Urinary bladder (tissue), 4 donors: ENCODE measurements at places on chromosomes 6 and 20.

DNA sequence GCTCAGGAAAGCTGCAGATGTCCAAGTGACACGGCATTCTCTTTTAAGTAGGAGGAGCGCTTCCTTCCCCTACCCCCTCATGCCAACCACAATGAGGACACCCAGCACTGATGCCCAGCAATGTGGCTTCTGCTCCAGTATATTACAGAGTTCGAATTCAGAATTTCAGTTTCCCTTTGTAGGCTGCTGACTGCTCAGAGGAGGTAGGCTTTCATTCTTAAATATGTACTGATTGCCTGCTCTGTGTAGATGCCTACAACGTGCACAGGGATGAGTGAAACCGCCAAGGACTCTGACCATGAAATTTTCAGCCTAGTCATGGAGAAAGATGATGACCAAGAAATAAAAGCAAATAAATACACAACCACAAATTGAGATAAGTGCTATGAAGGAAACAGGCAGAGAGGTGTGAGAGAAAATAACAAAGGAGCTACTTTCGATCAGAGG lies 50.9 kb upstream of the TNFAIP3 start:
- DNase-seq = no peak

GRCh38 chr6:33826537-33826936 lies 22.7 kb upstream of the MLN start:
- no peak for DNase-seq

DNA sequence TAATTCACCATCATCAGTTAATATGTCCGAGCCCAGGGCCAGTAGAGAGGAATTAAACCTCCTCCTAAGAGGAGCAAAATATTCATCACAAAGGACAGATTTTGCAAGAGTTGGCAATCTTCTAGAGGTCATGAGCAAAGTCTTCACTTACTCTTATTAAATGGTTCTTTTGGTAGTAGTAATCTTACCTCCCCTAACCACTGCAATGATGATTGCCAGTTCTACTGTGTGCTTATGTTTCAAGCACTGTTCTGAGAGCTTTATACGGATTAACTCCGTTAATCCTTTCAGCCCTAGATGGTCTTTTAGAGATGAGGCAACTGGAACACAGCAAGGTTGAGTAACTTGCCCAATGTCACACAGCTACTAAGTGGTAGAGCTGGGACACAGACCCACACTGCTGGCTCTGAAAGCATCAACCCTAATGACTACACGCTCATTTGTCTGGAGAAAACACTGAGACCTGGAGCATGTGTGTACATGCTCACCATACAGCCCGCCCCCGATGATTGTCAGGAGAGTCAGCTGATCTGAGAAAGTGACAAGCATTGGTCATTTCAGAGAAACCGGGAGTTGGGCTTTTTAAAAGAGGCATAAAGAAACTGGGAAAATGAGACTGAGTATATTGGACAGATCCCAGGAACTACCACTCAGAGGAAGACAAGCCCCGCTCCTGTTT lies 276.0 kb downstream of the NRN1 start:
- DNase-seq = no peak

- no peak for DNase-seq
These were observed 188.3 kb downstream of the SASH1 start for GRCh38 chr6:148530976-148531375.

DNA sequence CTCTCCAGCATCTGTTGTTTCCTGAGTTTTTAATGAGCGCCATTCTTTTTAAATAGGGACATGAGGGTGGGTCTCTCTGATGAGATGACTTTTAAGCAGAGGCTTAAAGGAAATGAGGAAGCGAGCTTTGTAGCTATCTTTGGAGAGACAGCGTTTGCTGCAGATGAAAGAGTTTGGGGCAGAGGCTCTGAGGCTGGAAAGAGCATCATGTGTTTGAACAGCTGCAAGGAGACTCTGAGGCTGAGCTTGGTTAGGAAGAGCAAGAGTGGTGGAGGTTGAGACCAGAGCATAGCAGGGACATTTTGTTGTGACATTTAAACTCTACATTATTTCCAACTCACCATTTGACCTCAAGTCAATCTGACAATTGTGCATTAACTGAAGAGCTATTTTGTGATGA lies 38.3 kb upstream of the TMX4 start:
- DNase-seq = no peak

DNA sequence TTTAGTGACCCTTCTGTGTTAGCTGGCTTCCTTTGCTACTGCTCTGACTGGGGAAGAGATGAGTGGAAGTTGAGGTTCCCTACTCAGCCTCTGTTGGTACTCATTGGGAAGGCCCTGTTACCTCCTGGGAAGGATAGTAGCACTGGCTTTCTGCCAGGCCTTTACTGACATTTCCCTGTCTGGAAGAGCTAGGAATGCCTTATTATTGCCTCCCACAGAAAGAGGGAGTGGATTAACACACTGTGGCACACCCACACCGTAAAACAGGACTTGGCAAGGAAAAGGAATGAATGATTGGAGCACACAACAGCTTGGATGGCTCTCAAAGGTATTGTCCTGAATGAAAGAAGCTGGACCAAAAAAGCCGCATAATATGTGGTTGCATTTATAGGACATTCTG lies 12.2 kb downstream of the ZNF831 start:
- DNase-seq = no peak
